ENCODE measurements at places on chromosomes 12 and 14. TPM values are rescaled to one million over a fixed set of nuclear protein-coding genes. Genes with fewer than 3 reads are reported as not detected.

- no peak for DNase-seq
Measured at GRCh38 chr14:77236814-77237213, 34.2 kb downstream of the NGB start.

DNA sequence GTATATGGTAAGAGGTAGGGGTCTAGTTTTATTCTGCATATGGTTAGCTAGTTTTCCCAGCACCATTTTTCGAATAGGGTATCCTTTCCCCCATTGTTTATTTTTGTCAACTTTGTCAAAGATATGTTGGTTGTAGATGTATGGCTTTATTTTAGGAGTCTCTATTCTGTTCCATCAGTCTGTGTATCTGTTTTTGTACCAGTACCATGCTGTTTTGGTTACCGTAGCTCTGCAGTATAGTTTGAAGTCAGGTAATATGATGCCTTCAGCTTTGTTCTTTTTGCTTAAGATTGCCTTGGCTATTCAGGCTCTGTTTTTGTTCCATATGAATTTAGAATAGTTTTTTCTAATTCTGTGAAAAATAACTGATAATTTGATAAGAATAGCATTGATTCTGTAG lies 24.9 kb downstream of the TBK1 start:
- no peak for DNase-seq

- no peak for DNase-seq
Measured at GRCh38 chr12:53688134-53688533, 12.3 kb upstream of the ATP5MC2 start.

ALDH1L2 gene
- 3.6 TPM for total RNA-seq

SPTB gene
- 113 TPM for total RNA-seq

- DNase-seq: peak; percentile 15
Measured at GRCh38 chr14:98897605-98898309, 374.2 kb downstream of the BCL11B start.

DNA sequence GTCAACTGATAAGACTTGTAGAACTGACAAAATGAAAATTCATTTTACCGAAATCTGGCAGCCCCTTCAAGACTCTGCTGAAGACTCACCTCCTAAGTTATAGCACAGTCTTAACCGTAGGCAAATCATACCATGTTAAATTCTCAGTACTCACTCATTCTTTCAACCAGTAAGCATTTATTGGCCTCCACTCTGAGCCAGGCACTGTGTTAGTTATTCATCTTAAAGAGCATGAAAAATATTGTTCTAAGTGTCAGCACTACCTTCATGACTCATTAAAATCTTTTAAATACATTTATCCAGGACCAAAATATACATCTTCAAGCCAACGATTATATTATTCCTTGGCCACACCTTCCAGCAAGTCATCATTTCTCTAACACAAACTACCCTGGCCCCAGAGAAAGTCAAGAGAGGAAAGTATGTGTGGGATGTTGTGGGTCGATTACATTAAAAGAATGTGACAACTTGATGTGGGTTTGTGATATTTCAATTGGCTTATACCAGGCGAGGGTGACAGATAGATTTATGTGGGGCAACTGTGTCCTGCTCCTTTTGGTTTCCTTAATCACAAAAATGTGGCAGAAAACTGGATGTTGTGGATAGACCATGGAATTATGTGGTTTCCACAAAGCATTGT lies 55.0 kb downstream of the TMEM30B start:
- no peak for DNase-seq

DNA sequence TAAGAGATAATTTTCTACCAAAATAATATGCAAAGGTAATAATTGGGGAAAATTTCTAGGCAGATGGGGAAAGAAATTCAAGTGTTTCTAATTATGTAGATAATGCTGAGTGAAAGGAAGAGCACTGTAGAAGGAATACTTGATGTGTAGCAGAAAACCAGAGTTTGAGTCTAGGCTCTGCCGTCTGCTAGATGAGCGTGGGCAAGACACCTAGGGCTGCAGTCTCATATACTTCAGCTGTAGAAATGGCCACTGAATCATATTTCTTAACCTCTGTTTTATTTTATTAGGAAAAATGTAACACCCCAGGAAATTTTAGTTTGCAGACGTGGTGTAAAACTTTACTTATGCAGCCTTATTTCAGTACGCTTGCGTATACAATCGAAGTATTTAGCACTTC lies 59.8 kb upstream of the SLC38A2 start:
- no peak for DNase-seq

DNA sequence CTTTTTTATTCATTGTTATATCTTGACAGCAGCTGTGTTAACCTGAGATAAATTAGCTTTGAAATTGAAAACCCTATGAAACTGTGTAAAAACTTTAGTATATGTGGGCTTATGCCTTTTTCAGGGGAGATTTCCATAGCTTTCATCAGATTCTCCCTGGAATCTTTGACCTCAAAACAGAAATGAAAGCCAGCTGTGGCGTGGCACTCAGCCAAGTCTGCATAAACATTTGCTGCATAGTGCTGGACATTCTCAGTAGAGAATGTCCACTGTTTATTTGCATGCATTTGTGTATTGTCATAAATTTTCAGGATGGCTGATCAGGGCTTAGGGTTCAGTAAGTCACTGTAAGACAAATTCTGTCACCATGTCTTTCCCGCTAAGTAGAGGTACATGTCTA lies 115.3 kb upstream of the NAP1L1 start:
- no peak for DNase-seq

TAS2R42 gene
- not detected for total RNA-seq

GRCh38 chr14:68741477-68741791 lies 51.4 kb downstream of the ZFP36L1 start:
- DNase-seq: no peak

LALBA gene
- not detected for total RNA-seq

RXYLT1 gene
- 22.5 TPM for total RNA-seq

MYF6 gene
- 1.1 TPM for total RNA-seq

CAPZA3 gene
- total RNA-seq: not detected

MANSC4 gene
- not detected for total RNA-seq

- no peak for DNase-seq
Measured at GRCh38 chr14:57420986-57421385, 30.6 kb downstream of the NAA30 start.

SMCO2 gene
- 0.38 TPM for total RNA-seq

SERPINA3 gene
- total RNA-seq: 24.5 TPM

TDRD9 gene
- 3.3 TPM for total RNA-seq

KIF21A gene
- 52.7 TPM for total RNA-seq

PTGDR gene
- total RNA-seq: 0.51 TPM

CIROP gene
- total RNA-seq: not detected

- DNase-seq: no peak
Measured at GRCh38 chr14:34161351-34162082, 210.6 kb upstream of the EGLN3 start.

- no peak for DNase-seq
Measured at GRCh38 chr12:25069224-25069623, 120.3 kb upstream of the BCAT1 start.

PDZRN4 gene
- not detected for total RNA-seq

P2RX7 gene
- 0.65 TPM for total RNA-seq

DNA sequence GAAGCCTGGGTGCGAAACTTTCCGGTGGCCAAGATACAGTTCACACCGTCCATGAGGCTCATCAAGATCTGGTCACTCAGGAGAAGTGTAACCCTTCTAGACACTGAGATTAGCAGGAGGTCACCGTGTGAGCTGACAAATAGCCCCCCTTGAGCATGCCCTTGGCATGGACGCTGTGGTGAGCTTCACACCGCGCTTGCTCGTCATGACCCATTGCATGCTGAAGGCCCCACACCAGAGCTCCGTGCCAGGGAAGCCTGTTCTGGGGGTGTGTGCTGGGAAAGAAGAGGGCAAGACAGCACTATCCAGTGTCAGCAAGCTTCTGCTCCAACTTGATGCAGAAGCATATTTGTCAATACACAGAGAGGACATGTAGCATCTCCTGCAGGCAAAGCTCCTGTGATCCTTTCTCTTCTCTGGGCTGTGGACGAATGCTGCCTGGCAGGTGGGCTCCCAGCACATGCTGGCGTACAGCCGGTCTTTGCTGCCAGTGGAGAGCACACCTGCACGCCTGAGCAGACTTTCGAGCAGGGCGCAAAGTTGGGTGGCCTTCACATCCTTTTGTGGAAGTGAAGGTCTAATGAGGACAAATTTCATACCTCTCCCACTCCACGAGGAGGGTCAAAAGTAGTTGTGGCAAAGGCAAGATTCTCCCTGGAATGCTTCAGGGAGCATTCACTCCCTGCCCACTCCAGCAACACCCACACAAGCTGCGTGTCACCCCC lies 126.9 kb upstream of the FKBP4 start:
- no peak for DNase-seq

MFAP5 gene
- 20.8 TPM for total RNA-seq

- no peak for DNase-seq
Measured at GRCh38 chr12:130051900-130052299, 110.4 kb upstream of the FZD10 start.

GRCh38 chr14:98931911-98932310 lies 340.1 kb downstream of the BCL11B start:
- no peak for DNase-seq

DNA sequence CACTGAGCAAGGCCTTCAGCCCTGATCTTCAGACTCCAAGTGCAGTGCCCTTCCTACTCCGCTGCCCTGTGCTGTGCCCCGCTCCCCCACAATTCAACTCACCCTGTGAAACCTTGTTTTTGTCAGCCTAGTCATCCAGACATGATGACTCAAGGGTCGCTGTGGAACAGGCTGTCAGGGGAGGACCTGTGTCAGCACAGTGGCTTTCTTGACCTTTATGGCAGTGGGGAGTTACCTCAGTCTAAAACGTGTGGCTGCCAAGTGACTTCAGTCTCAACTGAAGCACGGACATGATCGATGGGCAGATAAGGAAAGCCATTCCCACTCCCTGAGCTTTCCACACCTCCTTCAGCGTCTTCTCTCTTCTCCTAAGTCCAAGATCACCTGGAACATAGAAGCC lies 16.3 kb upstream of the FLVCR2 start:
- DNase-seq: no peak

GRCh38 chr14:30223385-30223785 lies 295.7 kb upstream of the PRKD1 start:
- no peak for DNase-seq

DNA sequence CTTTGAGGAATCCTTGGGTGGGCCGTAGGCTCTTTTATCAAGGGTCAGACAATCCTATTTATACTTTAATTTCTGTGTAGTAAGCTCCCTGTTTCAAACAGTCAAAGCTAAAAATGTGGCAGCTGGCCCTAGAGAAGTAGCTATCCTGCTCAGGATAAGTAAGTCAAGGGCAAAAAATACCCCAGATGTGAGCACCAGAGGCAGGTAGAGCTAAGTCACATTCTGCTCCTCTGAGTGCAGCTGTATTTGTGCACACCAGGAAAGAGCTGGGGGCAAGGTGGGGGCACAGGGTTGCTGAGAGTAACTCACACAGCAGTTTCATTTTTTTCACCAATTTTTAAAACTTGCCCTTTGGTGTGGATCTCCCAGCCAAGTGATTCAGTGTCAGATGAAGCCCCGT lies 5.3 kb downstream of the ETV6 start:
- DNase-seq: no peak

KCNK10 gene
- total RNA-seq: not detected

PRPH gene
- total RNA-seq: 0.38 TPM

HOTAIR gene
- not detected for total RNA-seq

TRIM9 gene
- total RNA-seq: 1.5 TPM

GRCh38 chr12:118611770-118612169 lies 235.4 kb downstream of the SUDS3 start:
- no peak for DNase-seq

TEX52 gene
- not detected for total RNA-seq

GRCh38 chr14:71658261-71658860 lies 273.9 kb upstream of the RGS6 start:
- DNase-seq: no peak

DNA sequence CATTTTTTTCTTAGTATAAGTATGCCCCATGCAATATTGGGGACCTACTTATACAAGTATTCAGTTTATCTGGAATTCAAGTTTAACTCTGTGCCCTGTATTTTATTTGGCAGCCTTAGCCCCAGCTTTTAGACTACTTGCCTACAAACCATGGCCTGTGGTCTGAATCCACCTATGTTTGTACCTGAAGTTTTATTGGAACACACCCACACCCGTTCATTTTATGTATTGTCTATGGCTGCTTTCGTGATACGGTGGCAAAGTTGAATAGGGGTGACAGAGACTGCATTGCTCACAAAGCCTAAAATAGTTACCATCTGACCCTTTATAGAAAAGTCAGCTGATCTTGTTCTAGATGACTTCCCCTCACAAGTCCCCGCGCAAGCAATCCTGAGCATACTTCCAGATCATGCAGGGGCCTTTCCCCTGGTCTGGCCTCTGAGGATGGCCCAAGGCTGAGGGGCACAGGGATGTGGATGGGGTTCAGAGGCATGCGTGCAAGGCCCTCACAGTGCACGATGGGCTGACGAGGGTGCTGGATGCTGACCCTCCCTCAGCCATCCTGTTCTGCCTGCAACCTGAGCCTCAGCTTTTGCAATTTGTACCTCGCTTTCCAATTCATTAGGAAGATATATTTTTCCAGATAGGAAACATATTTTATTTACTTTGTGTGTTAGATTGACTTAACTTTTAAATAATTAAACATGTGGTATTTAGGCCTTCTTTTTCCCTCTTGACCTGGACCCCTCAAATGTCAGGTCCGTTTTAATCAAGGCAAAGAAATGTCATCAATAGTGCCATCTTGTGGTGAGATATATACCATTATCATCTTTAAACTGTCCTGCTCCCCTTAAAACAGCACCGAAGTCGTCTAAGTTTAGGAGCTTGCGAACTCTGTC lies 527.3 kb upstream of the CCDC196 start:
- DNase-seq: no peak

All from cardiac septum (tissue), 1 donor.